ENCODE measurements at places on chromosomes 3 and 15.

DNA sequence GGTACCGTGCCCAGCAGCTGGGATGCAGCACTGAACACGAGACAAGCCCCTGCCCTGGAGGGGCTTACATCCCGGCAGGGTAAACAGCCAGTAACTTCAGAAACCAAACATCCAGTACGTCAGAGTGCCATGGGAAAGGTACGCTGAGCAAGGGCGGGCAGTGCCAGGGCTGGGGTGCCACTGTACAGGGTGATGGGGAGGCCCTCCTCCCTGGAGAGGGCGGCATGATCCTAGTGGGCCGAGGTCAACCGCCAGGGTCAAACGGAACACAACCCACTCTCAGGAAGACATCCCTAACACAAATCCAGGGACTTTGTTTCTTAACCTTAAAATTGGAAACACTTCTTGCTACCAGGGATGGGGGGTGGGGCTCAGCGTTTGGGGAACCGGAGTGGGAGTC lies 16.0 kb upstream of the ANPEP start:
- H3K4me3 ChIP-seq = no peak overlapping the region
- H3K36me3 ChIP-seq = peaks cover 33% of the 10 kb centered on the region
- H3K4me1 ChIP-seq = peaks cover 30% of the 10 kb centered on the region
- H3K27ac ChIP-seq = no peak overlapping the region

- H3K4me1 ChIP-seq = no peaks in the 10 kb centered on the region
- no peak overlapping the region for H3K27ac ChIP-seq
- H3K4me3 ChIP-seq = no peak overlapping the region
- no peaks in the 10 kb centered on the region for H3K36me3 ChIP-seq
- DNase-seq = no peak
- H3K27me3 ChIP-seq = peaks cover 7% of the 10 kb centered on the region
These were observed 15.4 kb downstream of the EID1 start for GRCh38 chr15:48893311-48893710.

DNA sequence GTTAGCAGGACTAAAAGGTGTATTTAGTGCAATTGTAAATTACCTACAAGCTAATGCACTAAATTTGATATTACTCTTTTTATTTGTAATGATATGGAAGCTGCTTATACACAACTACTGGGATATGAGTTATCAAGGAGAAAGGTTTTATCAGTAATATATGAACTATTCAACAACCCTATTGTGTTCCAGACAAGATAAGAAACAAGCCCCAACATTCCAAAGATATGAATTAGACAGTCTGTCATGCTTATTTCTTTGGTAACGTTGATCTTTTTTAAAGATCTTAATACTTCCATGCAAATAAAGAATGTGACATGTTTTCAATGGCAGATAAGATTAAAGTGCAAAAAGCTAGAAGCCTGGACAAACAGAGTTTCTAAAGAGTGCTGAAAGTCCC lies 314.0 kb upstream of the THBS1 start:
- no peaks in the 10 kb centered on the region for H3K4me1 ChIP-seq
- no peak overlapping the region for H3K27ac ChIP-seq
- DNase-seq = no peak
- H3K4me3 ChIP-seq = no peak overlapping the region

GRCh38 chr15:42141795-42142667 lies 14.4 kb downstream of the PLA2G4F start:
- H3K27ac ChIP-seq = no peak overlapping the region
- no peak overlapping the region for H3K4me3 ChIP-seq
- no peak for DNase-seq
- no peaks in the 10 kb centered on the region for H3K27me3 ChIP-seq

All from lower lobe of right lung (tissue), 2 donors.